Pulmonary artery endothelial cell (primary cell): ENCODE measurements at places on chromosomes 7 and 10.
A peak's percentile ranks its signal among the peaks of the same experiment; 100 is the strongest.

GRCh38 chr7:151927011-151927410 is 29.2 kb upstream of the GALNTL5 start:
- DNase-seq, result no peak

GRCh38 chr10:54772468-54773122 is 28.4 kb downstream of the PCDH15 start:
- DNase-seq, result no peak

GRCh38 chr7:9125246-9125645 is 691.8 kb downstream of the NXPH1 start:
- no peak for DNase-seq

- DNase-seq, result no peak
These were observed 15.4 kb upstream of the MEST start for GRCh38 chr7:130476297-130477150.

DNA sequence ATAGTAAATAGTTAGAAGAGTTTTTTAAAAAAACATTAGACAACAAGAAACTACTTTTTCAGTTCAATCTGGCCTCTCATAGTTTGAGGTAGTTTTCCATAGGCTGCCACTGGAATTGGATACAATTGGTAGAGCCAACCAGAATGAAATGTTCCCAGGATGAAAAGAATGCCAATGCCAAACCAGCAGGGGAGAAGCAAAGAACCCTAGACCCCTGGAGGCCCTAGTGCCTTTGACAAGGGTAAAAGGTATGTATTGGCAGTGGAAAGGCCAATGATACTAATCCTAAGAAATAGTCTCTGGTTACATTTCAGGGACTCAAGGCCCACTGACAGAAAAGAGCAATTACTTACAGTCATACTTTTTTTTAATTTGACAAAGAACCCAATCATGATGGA is 77.4 kb upstream of the SEM1 start:
- no peak for DNase-seq

DNA sequence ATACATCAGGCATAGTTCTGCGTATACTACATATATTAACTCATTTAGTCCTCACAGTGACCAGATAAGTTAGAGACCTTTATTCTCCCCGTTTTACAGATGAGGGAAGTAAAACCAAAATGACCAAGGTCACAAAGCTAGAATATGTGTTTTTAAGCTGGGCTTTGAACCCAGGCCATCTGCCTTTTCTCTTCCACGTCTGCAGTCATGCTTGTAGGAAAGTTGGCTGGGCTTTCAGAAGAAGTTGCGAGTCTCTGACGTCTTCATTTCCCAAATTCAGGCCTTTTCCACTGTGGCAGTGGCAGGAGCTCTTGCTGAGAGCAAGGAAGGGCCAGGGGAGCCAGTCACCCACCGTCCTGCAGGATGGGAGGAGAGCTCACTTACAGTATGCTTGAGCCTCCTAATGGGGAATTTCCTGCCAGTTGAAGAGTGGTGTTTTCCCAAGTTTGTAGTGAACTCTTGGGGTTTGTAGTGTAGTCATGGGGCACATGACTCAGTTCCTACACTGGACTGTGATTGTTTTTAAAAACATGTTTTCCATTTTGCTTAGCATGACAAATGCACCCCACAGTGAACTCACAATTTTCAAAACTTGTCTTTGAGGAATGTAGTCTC is 34.2 kb downstream of the CYP17A1 start:
- peak; percentile 99 for DNase-seq

DNA sequence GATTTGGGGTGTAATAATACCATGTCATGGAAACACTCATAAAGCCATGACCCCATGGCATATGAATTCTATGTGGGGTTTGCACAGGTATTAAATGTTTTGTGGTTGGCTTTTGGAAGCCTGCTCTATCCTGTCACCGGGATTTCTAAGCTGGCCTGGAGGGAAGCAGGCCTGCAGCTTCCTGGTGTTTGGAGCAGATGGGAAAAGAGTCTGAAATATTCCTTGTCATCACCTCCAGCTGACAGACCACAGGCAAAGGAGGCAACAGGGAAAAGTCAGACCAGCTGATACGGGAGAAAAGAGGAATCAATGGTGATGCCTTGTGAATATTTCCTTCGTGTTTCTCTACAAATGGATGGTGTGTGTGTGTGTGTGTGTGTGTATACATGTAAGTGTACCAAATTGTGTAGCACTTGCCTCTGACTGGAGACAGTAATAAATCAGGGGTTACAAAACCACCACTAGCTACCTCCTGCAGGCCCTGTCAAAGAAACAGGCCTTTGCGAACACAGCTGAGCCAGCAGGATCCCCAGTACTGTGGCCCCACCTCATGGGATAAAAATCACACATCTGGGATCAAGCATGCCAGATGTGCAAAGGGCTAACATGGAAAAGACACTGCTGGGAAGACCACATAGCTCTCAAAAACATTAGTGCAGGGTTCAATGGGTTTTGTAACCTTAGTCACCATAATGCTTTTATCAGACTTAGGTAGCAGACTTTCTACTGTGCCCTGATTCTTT is 120.8 kb upstream of the HPS1 start:
- no peak for DNase-seq

DNA sequence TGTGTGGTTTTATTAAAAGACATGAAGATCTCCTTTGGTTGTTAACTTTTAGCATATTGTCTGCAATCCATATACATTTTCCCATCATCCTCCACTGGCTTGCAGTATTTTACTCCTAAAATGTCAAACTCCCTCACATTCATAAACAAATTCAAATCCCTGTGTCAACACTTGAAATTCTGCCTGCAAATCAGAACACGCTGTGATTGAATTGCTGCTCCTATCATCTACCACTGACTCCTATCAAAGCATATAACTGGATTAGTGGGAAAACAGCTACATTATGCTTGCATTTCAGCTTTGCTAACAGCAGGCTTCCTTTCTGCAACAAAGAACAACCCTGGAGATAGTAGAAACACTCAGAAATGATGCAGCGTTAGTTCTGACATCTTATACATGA is 281.8 kb upstream of the HGF start:
- DNase-seq, result no peak

DNA sequence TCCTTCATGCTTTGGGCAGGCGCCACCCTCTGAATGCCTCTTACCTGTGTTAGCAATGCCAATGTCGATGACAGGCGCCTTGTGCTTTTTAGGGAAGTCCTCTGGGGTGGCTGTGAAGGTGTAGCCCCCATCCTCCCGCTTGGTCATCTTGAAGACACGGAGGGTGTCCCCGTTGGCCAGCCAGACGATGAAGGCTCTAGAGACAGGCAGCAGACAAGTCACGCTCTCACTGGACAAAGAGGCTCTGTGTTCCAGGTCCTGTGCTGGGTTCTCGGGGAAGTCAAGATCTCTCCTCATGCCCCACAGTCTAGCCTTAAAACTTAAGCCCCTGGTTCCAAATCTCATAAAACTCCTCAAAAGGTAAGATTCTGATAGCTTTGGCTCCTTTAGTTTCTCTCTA is 5.1 kb downstream of the TBL2 start:
- no peak for DNase-seq

GRCh38 chr10:44370731-44371248 is 14.1 kb downstream of the CXCL12 start:
- no peak for DNase-seq

DNA sequence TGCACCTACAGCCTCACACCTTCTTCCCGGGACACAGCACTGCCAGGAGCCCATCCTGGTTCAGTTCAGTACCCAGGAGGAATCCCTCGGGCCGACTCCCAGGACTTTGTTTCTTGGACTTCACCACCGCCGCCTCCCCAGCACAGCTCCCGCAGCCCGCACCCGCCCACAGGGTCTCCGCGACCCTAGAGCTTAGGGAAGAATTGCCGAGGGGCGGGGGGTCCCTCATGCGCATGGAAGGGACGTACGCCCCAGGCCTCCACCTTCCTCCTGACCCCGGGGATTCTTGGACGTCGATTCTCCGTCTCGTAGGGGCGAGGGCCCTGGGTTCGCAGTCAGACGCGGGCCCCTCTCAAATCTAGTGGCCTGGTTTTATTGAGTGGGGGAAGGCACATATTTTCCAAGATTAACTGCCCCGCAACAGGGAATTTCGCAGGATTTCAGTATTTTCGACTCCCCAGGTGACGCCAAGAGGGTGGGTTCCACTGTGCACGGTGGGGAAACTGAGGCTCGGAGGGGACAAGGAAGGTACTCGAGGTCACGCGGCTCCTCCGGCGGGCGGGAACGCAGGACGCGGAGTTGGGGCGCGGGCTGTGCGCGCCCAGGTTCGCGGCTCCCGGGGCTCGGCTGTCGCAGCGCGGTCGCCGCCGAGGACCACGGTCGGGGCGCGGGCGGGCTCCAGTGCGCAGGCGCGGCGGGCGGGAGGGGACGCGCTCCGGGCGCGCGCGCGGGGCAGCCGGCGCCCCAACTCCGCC is at the start of gene ADCY1:
Gene ADCY1 (plus strand): TSS at position 708 of the 755 bp plus-strand sequence. CDS start 176 bp downstream, outside the sequence.
- DNase-seq, result no peak

GRCh38 chr10:91930939-91931338 is 7.4 kb downstream of the BTAF1 start:
- DNase-seq, result no peak

GRCh38 chr7:33970536-33970935 is 65.2 kb downstream of the BMPER start:
- DNase-seq, result no peak

- DNase-seq, result no peak
These were observed 41.8 kb upstream of the TRIM8 start for GRCh38 chr10:102602272-102603045.

DNA sequence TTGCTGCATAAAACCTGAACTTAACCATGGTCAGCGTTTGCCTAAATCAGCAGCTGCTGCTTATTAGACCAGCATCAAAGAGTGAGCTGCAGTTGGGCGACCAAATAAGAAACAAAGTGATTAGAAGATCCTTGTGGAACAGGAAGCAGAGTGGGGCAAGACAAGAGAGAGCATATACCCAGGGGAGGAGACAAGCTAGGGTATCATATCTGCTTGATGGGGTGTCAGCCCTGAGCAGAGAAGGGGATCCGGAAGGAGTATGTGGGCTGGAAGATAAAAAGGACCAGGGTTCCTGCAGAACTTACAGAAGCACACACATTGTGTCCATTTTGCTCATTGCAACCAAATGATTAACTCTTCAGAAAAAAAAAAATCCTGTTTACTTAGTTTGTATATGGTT is 213.6 kb downstream of the CELF2 start:
- DNase-seq, result no peak

DNA sequence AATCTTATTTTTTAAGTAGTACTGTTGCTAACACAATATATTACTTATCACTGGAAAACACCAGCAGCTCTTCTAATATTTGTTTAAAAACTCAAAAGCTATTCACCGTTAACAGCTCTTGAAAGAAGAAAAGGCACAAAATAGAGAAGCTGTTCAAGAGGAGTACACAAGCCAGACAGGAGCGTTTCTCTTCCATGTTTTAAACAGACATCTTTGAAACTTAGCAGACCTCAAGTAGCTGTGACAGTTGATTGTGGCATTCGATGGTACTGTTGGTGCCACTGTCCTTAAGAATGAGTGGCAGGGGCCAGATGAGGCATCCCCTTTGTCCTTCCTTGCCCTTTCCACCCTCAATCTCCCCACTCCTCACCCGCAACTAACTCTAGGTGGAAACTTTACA is 81.6 kb upstream of the PRR15 start:
- DNase-seq, result no peak

GRCh38 chr7:42976371-42976770 is 44.2 kb downstream of the MRPL32 start:
- DNase-seq, result no peak

GRCh38 chr10:56622335-56622973 is 261.4 kb upstream of the ZWINT start:
- DNase-seq, result no peak

DNA sequence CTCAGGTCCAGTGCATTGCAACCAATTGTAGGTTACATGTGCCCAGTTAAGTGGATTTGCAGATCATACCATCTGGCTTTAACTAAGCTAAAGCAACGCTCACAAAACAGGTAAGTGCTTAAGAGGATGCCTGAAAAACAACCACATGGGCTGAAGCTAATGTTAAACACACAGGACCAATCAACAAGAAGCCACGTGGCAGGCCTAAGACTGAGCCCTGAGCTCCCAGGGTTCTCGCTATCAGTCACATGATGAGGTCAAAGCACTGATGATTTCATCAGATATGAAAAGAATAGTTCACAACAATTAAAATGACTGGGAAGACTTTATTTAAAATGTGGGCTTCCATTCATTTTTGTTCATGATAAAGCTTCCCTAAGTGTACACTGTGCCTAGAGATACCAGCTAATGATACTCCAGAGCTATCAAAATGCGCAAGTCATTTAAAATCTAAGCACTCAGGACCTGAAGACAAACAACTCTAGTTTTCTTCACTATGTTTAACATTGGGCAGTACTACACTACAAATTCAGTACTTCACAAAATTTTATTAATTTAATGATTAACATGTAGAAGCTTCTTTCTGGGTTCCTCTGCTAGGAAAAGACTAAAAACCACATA is 90.6 kb downstream of the PIP4K2A start:
- no peak for DNase-seq

DNA sequence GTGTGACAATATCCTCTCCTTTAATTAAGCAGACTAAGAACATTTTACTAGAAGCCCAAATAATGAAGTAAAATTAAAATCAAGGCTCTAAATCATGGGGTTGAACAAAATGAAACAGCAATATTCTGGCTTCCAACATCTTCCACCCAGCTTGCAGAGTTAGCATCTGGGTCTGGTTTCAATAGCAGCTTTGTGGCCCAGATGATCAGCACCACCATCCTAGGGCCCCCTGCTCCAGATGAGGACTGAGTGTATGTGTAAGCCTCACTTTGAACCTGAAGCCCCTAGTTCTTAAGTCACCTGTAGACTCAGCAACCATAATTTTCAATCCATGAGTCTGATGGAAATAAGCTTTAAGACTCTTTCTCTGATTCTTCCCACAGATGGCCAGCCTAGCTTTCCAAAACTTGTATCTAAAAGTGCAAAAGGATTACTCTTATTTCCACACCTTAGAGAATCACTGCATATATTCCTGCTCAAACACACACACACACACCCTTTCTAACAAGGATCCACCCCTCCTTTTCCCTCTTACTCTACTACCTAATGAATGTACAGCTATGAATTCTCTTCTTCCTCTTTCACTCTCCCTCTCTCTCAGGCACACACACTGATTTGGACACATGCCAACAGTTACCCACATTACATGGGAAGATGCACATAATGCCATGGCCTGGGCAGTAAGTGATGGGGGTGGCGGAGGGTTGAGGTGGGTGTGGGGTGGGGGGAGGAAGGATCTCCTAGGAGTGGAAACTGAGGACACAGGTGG is 3.5 kb downstream of the DENND11 start:
- DNase-seq, result no peak

DNA sequence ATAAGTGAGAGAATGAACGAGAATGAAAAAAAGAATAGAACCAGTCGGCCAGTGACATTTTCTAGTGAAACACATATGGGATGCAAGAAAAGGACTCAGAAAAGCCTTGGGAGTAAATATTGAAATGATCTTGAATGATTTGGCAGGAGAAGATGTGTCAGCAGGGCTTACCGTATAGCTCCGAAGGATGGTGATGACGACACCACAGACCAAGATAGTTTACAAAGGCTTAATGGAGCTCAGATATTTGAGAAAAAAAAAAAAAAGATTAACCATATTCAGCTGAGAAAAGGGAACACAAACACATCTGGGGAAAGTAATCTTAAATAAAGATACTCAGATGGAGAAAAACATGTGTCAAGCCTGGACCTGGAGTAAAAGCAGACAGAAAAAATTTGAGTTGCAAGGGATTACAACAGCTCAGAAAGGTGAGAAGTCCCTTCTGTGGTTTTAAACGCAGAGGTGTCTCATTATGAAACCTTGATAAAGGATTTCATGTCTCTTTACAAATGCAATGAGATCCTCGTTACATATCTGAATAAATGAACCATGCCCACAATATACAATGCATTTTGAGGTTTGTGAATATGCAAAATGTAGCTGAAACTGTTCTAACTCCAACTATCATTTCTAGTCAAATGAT is 36.0 kb downstream of the DNAJB9 start:
- DNase-seq, result no peak
